ENCODE measurements at places on chromosomes 2 and 18.

DNA sequence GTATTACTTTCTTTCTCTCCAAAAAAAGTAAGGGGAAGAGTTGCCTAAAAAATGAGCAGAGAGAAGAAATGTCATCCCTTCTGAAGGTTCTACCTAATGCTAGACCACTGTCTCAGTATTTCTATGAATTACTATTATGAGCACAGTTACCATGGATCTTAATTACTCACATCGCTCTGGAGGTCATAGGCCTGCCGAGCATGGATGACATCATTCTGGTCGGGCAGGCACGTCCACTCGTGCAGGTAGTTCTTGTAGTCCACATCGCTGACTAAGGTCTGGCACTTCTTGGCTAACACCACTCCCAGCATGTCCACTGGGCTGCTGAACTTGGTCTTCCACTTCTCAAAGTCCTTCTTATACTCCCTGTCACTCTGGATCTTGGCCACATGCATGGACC is 106.9 kb downstream of the NEB start:
- no peak for DNase-seq

DNA sequence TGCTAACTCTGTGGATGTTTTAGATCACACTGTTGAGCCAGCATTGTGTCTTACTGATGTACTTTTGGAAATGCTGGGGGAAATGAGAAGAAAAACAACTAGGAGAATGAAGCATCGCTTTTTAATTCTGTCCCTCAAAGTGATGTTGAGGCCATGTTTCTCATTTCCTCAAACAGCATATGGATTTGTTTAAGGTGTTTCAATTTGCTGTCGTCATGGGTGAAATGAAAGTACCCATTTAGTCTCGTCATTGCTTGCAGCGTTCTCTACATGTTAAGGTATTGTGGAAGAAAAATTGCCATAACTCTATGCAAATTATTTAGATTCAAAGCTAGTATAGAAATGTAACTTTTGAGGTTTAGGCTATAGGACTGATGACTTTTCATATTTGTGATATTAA is 151.3 kb downstream of the KCTD1 start:
- DNase-seq = no peak

DNA sequence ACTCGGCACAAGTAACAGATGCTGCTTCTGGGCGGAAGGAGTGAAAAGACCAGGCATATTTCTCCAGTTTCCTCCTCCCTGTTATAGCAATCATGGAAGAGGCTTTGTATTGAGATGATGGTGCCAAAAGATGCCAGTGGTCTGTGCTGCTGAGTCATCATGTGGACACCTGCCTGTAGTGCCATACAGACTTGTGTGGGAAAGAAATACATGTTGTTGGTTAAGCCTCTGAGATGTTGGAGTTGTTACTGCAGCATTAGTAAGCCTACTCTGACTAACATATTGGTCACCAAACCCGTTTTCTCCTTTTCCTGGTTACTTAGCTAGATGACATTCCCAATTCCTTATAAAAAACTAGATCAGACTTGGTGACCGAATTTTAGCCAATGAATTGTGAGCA is 356.9 kb downstream of the ZNF521 start:
- DNase-seq = no peak

- no peak for DNase-seq
Measured at GRCh38 chr2:2152451-2152850, 178.6 kb downstream of the MYT1L start.

GRCh38 chr2:86229221-86229620 is 30.0 kb downstream of the MRPL35 start:
- DNase-seq = no peak

DNA sequence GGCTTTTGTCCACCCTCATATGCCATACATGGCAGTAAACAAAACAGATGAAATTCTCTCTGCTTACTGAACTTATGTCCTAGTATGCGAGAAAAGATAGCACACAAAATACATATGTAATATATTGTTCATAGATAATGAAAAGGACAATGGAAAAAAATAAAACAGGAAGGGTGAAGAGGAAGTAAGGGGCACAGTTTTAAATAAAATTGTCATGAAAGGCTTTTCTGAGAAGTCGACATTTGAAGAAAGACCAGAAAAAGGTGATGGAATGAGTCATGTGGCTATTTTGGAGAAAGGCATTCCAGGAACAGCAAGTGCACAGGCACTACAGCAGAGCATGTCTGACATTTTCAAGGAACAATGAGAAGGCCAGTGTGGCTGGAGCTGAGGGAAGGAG is 56.4 kb downstream of the KCNH7 start:
- DNase-seq = no peak

- DNase-seq = no peak
Measured at GRCh38 chr2:206886696-206887095, 52.6 kb upstream of the CPO start.

DNA sequence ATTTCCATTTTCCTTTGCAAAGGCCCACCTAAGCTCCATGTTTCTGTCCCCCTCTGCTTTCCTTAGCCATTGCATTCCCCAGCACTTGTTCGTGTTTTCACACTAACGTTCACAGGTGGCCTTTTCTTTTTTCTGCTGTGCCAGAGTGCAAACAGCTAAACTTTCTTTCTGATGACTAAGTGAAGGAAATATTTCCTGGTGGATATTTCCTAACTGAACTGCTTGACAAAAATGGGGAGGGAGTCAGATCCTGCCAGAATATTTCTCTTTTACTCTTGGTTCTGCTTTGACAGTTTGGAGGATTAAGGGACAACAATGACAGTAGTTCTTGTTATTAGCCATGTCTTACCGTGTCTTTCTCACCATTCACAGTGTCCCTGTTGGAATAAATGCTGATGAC is 344.0 kb downstream of the ARHGAP15 start:
- DNase-seq = no peak
